ENCODE measurements at places on chromosomes 5 and 9.

DNA sequence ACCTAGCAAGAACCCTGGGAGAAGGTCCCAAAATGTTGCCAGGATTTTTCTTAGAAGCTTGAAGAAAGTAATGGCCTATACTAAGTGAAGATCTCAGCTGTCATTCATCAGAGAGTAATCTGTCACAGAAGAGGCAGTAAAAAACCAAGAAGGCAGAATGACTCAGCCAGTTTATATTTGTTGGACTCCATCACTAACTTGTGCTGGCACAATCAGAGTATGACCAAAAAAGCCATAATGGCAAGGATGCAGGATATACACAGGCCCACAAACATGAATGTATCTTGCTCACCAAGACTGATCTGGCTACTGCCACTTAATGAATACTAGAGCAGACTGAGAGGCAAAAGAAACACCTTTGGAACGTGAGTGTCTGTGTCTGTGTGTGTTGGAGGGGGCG lies 104.0 kb upstream of the POU5F2 start:
- no peak for DNase-seq

- no peak for DNase-seq
These were observed 4.9 kb downstream of the SELENOP start for GRCh38 chr5:42806701-42807262.

GRCh38 chr5:170882345-170882744 lies 20.5 kb downstream of the RANBP17 start:
- no peak for DNase-seq

- peak; percentile 44 for DNase-seq
These were observed 882 bp downstream of the CERCAM start for GRCh38 chr9:128421482-128421996.

- DNase-seq: no peak
These were observed 164.9 kb downstream of the NTRK2 start for GRCh38 chr9:84834426-84834825.

DNA sequence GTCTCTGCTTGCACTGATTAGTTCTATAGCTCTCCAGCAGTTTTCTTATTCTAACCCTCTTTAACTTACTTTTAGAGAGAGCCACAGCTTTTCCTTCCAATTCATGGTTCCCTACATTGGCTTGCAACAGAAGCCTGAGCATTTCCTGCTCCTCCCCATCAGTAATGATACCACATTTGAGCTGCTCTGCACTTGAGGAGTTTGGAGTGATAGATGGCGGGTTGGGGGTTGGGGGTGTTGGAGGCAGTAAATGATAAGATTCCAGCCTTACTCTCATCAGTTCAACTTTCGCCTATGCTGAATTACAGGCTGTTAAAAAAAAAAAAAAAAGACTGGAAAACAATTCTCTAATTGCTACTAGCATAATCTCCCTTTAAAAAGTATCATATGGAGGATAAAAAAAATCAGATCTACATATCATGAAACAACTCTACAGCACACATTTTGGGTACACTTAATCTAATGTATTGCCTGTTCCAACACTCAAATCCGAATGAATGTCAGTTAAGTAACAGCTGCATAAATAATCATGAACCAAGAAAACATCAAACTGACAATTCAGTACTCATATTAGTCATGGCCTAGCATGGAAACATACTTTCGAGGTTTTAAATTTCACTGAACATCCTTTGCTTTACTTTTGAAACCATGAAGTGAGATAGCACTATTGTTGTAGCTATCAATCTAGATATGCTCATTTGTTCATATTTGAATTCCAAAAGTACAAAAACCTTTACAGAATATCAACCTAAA lies 224.7 kb downstream of the NFIB start:
- no peak for DNase-seq

GRCh38 chr5:10727861-10728260 lies 33.2 kb downstream of the DAP start:
- no peak for DNase-seq

DNA sequence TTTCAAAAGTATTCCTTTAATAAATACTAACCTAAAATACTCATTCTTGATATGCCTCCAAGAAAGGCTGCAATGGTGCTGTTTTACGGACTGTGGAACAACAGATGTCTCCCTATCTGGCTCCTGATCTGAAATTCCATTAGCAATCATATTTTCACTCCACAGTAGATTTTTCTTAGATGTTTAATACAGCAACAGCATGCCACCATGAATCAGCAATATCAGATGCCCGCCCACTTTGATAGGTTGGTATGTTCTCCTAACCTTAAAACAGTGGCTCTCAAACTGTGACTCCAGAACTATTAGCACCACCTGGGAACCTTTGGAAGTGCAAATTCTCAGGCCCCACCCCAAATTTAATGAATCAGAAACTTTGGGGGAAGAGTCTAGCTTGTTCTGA lies 110.2 kb downstream of the MLLT3 start:
- no peak for DNase-seq

GRCh38 chr5:137312011-137312410 lies 187.1 kb downstream of the SPOCK1 start:
- DNase-seq: no peak

GRCh38 chr5:160641405-160641804 lies 210.6 kb downstream of the ATP10B start:
- peak; percentile 5 for DNase-seq

- no peak for DNase-seq
These were observed 87.3 kb upstream of the ANXA1 start for GRCh38 chr9:73064315-73064714.
